Astrocyte of the hippocampus (primary cell): ENCODE measurements at places on chromosomes 3 and 15.

- DNase-seq: no peak
Observed at GRCh38 chr3:135226057-135226456, 431.0 kb downstream of the EPHB1 start.

DNA sequence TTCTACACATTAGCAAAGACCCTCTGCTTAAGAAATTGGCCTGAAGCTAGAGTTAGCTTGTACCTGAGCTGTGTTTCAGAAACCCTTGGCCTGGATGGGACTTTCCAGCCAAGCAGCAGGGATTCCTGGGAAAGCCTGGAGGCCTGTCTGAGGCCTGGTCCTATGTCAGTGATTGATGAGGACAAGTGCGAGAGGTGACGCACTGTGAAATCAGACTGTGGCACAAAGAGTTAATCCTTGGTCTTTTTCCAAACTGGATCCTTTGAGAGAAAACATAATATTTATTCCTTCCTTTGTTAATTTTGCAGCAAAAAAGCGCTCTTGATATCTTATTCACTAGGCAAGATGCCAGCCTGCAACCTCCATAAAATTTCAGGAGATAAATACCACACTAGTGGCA is 225.0 kb upstream of the ATP11B start:
- DNase-seq: peak; percentile 68

DNA sequence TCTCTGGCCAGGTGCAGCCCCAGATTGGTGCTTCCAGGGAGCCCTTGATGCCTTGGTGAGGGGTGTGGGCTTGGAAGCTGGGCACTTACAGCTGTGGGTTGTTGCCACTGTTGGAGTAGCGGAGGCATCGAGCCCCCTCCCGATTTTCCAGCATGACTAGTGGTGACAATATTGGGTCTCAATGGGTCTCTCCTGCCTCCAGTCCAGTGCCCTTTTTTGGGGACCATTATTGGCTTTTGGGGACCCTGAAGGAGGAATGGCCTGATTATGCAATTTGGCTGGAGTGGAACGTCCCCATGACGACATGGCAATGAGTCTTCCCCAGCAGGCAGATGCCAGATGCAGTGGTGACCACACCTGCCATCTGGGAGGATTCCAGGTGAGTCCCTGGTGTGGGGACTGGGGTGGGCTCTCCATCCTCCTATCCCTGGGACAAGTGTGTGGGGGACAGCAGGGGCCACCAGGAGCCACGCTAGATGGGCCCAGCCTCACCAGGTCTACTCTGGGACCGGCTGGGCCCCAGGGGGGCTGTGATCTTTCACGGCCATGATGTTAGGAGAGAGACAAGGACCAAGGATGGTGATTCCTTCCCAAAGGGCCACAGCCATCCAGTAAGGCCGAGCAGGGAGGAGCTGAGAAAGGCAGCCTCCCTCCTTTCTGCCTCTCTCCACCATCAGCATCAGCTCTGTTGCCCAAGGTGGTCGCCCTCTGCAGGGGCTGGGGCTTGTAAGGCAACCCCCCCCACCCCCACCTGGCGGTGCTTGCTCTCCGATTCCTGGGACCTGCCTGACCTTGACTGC is 196.8 kb downstream of the GOLGA6L6 start:
- DNase-seq: no peak

GRCh38 chr15:100809151-100809550 is 70.5 kb upstream of the ALDH1A3 start:
- peak; percentile 8 for DNase-seq

DNA sequence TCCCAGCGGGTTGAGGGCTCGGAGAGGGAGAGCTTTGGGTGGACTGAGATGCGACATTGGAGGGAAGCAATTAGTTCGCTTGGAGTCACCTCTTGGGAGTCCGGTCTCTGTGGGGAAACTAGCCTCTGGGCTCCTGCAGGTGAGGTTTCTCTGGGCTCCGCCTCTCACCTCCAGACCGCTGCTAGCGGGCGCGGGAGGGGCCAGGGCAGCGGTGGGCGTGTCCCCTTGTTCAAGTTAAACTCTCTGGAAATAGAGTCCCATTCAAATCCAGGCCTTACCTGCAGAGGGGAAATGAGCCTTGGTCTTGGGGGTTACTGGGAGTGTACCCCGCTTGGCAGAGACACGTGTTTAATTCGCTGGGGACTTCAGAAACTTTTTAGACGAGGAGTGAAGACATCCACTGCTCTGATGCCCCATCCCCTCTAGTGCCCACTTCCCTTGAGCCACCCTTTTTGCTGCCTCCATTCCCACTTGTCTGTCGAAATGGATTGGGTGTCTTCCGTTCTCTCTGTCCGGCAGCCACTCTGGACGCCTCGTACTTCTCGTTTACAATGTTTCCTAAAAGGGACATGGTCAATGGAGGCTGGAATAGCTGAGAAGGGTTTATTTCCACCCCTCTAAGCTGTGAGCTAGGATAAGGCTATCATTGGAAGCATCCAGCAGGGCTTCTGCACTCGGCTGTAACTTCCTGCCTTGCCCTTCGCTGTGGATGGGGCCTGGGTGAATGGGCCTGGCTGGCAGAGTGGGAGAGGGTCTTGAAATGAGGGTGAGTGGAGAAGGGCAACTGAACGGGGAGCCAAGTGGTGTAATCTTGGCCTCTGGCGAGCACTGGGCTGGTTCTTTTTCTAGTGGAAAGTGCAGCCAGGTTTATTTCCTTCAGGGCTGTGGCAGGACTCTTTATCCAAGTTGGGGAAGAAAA is 1.1 kb downstream of the MITF start:
- DNase-seq: peak; percentile 30

DNA sequence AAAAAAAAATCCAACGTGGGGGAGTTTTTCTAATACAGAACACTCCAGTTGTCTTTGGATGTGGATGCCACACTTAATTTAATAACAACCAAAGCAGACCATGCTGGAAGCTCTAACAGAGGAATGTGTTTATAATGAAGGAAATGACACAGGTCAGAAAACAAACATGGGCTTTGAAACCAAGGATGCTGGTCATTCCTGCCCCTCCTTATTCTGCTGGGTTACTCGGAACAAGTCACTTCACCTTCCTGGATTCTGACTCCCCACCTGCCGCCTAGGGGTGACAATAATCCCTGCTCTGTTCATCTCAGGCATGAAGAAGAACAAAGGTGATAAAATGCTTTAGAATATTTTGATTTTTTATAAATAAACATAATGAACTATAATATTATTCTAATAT is 240.9 kb upstream of the ADAMTS9 start:
- no peak for DNase-seq

GRCh38 chr3:108060331-108060730 is 30.5 kb downstream of the CD47 start:
- DNase-seq: no peak

GRCh38 chr3:86923071-86923491 is 67.9 kb downstream of the VGLL3 start:
- DNase-seq: peak; percentile 42

GRCh38 chr15:51759557-51760070 is 8.2 kb downstream of the TMOD2 start:
- peak; percentile 94 for DNase-seq

GRCh38 chr3:47128137-47128536 is 35.8 kb downstream of the SETD2 start:
- DNase-seq: peak; percentile 30
